Natural killer cell treated with Interleukin-12 subunit alpha and Interleukin-12 subunit beta and Interleukin-15 and Interleukin-18, amount 100 ng/mL, for 72 hours (primary cell): ENCODE measurements at places on chromosomes 7 and 10. TPM values are rescaled to one million over a fixed set of nuclear protein-coding genes. Genes with fewer than 3 reads are reported as not detected.

Gene RET
- not detected for total RNA-seq

Gene SPDYE2
- total RNA-seq, result not detected

Gene TAS2R16
- not detected for total RNA-seq

Gene PAPOLB
- not detected for total RNA-seq

Gene IL6
- 151 TPM for total RNA-seq

Gene SCIN
- not detected for total RNA-seq

GRCh38 chr7:21747806-21748205 lies 197.9 kb downstream of the CDCA7L start:
- H3K36me3 ChIP-seq, result no peaks in the 10 kb centered on the region
- no peak for DNase-seq
- H3K27ac ChIP-seq, result no peak overlapping the region

- no peak overlapping the region for H3K27ac ChIP-seq
- no peaks in the 10 kb centered on the region for H3K36me3 ChIP-seq
- no peak overlapping the region for H3K4me3 ChIP-seq
- H3K4me1 ChIP-seq, result peaks cover 2% of the 10 kb centered on the region
- no peak for DNase-seq
These were observed 121.9 kb downstream of the STRA8 start for GRCh38 chr7:135355377-135356048.

GRCh38 chr10:27481486-27481885 lies 22.6 kb upstream of the RAB18 start:
- DNase-seq, result no peak
- no peaks in the 10 kb centered on the region for H3K36me3 ChIP-seq
- no peak overlapping the region for H3K4me3 ChIP-seq
- H3K27ac ChIP-seq, result no peak overlapping the region
- peaks cover 25% of the 10 kb centered on the region for H3K27me3 ChIP-seq
- no peaks in the 10 kb centered on the region for H3K4me1 ChIP-seq

- no peaks in the 10 kb centered on the region for H3K27me3 ChIP-seq
- H3K4me1 ChIP-seq, result no peaks in the 10 kb centered on the region
- no peak overlapping the region for H3K27ac ChIP-seq
- H3K4me3 ChIP-seq, result no peak overlapping the region
- no peaks in the 10 kb centered on the region for H3K36me3 ChIP-seq
- no peak for DNase-seq
These were observed 93.4 kb downstream of the NSUN6 start for GRCh38 chr10:18557960-18558359.

GRCh38 chr10:121112579-121113384 lies 261.6 kb downstream of the WDR11 start:
- peaks cover 5% of the 10 kb centered on the region for H3K36me3 ChIP-seq
- H3K27ac ChIP-seq, result no peak overlapping the region
- H3K4me3 ChIP-seq, result no peak overlapping the region
- DNase-seq, result no peak
- no peaks in the 10 kb centered on the region for H3K4me1 ChIP-seq

- H3K27ac ChIP-seq, result no peak overlapping the region
- H3K4me3 ChIP-seq, result no peak overlapping the region
- H3K36me3 ChIP-seq, result no peaks in the 10 kb centered on the region
These were observed 43.8 kb downstream of the EPDR1 start for GRCh38 chr7:37964196-37964595.

- no peaks in the 10 kb centered on the region for H3K4me1 ChIP-seq
- no peaks in the 10 kb centered on the region for H3K36me3 ChIP-seq
These were observed 20.6 kb downstream of the CALML5 start for GRCh38 chr10:5478694-5479305.

GRCh38 chr7:32519763-32520162 lies 24.5 kb downstream of the AVL9 start:
- H3K27me3 ChIP-seq, result no peaks in the 10 kb centered on the region
- no peak overlapping the region for H3K4me3 ChIP-seq
- peak overlapping the region; percentile 73 for H3K27ac ChIP-seq
- peaks cover 44% of the 10 kb centered on the region for H3K4me1 ChIP-seq
- no peak for DNase-seq
